NCI-H2081 (cell line): ENCODE measurements at places on chromosomes 6 and 20.

DNA sequence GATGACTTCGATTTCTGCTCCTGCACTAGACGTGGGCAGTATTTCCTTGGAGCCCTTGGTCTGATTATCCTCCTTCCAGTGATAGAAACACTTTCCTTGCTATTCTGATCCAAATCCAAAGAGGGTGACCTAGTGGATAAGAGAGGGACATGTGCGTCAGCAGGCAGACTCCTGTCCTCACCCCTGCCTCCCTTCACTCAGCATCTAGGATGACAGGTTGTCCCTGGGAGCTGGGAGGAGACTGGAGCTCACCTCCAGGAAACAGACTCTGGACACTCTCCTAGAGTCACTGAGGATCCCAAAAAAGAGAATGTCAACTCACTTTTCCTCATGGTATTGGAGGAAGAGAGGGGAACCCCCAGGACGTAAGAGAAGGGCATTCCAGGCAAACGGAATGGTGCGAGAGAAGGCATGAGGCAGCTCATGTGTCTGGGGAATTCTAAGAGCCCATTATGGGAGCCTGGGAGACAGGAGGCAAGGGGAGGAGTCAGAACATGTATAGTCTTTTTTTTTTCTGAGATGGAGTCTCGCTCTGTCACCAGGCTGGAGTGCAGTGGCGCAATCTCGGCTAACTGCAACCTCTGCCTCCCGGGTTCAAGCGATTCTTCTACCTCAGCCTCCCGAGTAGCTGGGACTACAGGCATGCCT, 2.2 kb downstream of the C20orf173 start:
- DNase-seq: no peak

- no peak for DNase-seq
Measured at GRCh38 chr20:8388141-8388540, 256.1 kb downstream of the PLCB1 start.

GRCh38 chr6:130320908-130321307, 44.9 kb upstream of the TMEM200A start:
- DNase-seq: no peak

DNA sequence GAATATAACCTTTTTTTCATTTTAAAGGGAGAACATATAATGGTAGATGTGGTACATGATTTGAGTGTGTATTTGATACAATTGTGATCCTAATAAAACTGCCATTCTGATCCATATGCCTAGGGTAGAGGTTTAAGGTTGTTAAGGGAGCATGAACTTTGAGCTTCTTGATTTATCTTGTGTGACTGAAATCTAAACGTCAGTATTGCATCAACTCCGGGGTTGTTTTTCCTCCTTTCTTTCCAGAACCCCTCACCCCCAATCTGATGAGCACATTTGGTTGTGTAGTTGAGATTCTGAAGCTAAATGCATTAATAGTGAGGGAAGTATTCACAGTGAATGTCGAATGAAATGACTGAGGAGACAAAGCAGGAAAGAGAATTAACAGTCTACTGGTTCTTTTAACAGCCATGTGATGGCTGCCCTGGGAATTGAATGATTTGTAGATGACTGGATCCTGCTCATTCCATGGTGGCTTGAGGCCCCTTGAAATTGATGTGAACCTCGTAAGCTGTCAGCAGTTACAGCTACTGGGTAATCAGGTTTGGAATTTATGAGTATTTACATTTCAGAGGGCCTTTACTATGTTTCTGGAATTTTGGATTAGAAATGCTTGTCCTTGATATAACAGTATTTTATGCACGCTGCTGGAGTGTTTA, 44.8 kb downstream of the FARS2 start:
- no peak for DNase-seq

GRCh38 chr20:24981790-24982189, 10.8 kb downstream of the APMAP start:
- no peak for DNase-seq

GRCh38 chr6:21808551-21809242, 215.1 kb downstream of the SOX4 start:
- DNase-seq: no peak

GRCh38 chr20:41616228-41616627, 1.9 kb downstream of the CHD6 start:
- DNase-seq: no peak

- DNase-seq: no peak
Measured at GRCh38 chr6:113356139-113356538, 501.0 kb upstream of the MARCKS start.

DNA sequence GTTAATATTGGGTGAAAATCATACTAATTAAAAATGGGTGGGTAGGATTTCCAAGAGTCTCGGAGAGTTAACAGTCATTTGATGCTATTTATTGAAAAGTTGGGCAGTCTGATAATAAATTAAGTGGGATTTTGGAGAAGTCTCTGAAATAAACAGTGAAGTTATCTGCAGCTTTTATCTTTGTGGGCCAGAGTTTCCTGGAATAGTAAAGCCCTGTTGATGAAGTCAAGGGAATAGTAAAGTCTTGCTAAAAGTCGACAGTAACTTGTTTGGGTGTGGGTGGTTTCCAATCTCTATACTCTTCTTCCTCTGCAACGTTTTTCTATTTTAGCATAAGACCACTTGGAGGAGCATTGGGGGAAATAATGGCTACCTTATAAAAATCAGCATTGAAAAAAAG, 493.6 kb downstream of the EPM2A start:
- no peak for DNase-seq

- DNase-seq: no peak
Measured at GRCh38 chr20:53068241-53068640, 96.1 kb downstream of the TSHZ2 start.

GRCh38 chr6:53858913-53859312, 64.1 kb downstream of the LRRC1 start:
- no peak for DNase-seq

DNA sequence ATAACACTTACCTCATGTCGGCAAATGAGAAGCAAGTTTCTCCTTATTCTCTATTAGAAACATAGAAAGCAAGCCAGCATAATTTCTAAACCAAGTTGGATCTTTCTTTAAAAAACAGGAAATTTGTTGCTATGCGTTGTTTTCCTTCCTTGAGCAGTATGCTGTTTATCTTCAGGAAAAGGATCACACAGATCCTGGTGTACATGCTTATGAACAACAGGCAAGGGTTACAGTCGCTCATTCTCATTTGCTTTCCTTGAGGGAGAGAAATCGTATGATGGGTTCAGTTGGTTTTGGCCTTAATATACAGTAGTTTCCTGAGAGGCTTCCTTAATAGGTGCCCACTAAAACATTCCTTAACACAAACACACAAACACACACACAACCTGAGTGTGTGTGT, 118.8 kb downstream of the FYN start:
- no peak for DNase-seq

GRCh38 chr6:36662827-36663256, 15.7 kb upstream of the CDKN1A start:
- DNase-seq: no peak

- no peak for DNase-seq
Measured at GRCh38 chr6:16055852-16056251, 73.0 kb upstream of the MYLIP start.
